Stimulated activated CD4-positive, alpha-beta T cell treated with anti-CD3 and anti-CD28 coated beads, Interleukin-15, amount 100 ng/mL, for 1 hour (primary cell): ENCODE measurements at places on chromosomes 6 and 20.
A peak's percentile ranks its signal among the peaks of the same experiment; 100 is the strongest.

GRCh38 chr6:144364782-144365181 is 79.6 kb downstream of the UTRN start:
- no peak for DNase-seq

- no peak for DNase-seq
Measured at GRCh38 chr6:10951675-10952282, 64.9 kb downstream of the SYCP2L start.

GRCh38 chr20:50868509-50869495 is 62.4 kb downstream of the ADNP start:
- DNase-seq: no peak

- DNase-seq: no peak
Measured at GRCh38 chr6:158718461-158719046, 68.7 kb downstream of the SYTL3 start.

DNA sequence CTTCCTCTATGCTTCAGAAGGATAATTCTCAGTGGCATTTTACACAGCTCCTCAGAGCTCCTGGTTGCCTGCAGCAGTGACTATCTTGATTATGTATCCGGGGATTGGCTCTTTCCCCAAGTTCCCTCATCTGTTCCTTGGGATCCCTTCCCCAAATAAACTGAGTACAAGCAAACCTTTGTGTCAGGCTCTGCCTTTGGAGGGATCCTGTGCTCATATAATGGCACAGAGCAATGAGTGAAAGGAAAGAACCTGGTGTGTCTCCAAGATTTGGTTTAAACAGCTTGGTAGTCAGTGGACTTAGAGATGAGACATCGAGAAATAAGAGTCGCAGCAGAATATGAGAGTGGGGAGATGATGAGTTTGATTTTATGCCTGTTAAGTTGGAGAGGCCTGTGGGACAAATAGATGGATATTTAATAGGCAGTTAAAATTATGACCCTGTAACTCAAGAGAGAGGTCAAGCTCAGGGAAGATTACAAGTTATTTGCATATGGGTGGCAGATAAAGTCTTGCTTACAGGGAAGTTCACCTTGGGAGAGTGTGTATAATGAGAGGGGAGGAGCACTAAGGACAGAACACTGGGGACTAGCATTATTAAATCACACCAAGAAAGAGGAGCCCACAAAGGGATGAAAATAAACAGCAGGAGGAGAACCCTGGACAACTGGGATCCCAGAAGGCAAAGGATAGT is 44.1 kb upstream of the GCLC start:
- DNase-seq: no peak

- DNase-seq: no peak
Measured at GRCh38 chr6:63049216-63049615, 162.1 kb upstream of the FKBP1C start.

GRCh38 chr20:17873410-17874270 is 95.0 kb downstream of the SNX5 start:
- no peak for DNase-seq

DNA sequence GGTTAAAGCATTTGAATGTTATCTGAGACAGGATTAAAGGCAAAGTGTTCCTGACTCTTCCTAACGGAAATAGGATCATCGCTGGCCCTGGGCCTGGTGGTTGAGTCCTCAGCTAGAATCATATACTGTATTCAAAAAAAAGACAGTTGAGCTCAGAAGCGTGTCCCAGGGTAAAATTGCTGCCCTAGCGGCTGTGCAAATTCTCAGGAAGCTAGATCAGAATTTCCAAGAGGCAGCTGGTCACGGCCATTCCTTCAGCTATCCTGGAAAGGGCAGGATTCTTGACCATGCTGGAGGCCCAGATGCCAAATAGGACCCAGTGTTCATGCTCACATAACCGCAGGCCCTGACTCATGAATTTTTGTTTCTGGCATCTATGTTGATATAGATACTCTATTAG is 67.4 kb downstream of the STMND1 start:
- no peak for DNase-seq

- no peak for DNase-seq
Measured at GRCh38 chr6:127952831-127953230, 52.0 kb upstream of the THEMIS start.

DNA sequence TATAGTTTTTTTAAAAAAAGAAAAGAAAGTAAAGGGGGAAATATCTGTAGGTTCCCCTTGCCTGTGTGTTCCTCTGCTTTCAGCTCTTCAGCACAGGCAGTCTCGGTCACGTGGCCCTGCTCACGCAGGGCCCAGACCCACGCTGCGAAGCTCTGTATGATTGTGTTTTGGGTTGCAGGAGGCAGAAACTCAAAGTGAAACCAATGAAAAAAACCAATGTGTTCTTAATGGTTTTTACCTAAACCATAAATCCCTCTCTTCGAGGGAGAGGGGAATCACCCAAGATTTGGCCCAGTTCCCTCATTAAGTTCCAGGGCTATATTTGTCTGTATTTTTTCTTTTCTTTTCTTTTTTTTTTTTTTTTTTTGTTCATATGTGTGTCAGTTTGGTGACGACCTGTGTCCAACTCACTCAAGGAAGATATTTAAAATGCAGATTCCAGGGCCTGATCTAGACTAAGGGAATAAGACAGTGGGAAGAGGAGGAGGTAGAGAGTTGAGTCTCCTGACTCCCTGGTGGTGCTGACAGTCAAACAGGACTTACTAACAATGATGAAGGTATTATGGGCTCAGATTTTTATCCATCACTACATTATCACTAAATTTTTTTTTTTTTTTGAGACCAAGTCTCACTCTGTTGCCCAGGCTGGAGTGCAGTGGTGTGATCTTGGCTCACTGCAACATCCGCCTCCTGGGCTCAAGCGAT is 33.8 kb upstream of the RREB1 start:
- peak; percentile 54 for DNase-seq

GRCh38 chr20:40197691-40198090 is 491.3 kb downstream of the MAFB start:
- DNase-seq: no peak

GRCh38 chr6:158013904-158014504 is 32.3 kb downstream of the SYNJ2 start:
- DNase-seq: no peak

DNA sequence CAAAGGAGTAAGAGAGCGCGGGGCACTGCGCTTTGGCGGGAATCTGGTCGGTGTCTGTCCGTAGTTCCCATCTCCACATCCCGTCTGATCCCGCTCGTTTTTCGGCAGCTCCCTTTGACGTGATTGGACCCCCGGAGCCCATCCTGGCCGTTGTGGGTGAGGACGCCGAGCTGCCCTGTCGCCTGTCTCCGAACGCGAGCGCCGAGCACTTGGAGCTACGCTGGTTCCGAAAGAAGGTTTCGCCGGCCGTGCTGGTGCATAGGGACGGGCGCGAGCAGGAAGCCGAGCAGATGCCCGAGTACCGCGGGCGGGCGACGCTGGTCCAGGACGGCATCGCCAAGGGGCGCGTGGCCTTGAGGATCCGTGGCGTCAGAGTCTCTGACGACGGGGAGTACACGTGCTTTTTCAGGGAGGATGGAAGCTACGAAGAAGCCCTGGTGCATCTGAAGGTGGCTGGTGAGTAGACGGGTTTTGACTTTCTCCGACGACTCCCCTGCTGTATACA is 1.4 kb downstream of the BTN1A1 start:
- peak; percentile 3 for DNase-seq

- DNase-seq: no peak
Measured at GRCh38 chr6:163437466-163437865, 22.9 kb downstream of the QKI start.

DNA sequence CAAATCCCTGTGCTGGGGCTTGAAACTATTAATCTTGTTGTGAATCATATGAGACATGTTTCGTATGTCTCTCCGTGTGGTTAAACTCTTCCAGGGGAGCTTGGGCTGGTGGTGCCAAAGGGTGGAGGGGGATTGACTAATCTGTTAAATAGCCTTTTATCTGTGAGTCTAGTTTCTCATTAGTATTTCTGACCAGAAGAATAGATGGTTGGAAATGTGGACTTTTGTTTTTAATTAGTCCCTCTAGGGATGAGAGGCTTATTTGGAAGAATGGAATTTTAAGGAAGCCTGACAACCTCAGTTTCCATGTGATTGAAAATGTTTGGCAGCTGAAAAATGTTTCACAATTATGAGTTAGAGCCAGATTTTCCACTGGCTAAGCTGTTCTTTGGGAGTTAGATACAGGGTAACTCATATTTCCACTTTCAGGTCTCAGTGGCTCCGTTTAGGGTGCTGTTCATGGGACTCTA is 117.3 kb downstream of the BCKDHB start:
- no peak for DNase-seq

DNA sequence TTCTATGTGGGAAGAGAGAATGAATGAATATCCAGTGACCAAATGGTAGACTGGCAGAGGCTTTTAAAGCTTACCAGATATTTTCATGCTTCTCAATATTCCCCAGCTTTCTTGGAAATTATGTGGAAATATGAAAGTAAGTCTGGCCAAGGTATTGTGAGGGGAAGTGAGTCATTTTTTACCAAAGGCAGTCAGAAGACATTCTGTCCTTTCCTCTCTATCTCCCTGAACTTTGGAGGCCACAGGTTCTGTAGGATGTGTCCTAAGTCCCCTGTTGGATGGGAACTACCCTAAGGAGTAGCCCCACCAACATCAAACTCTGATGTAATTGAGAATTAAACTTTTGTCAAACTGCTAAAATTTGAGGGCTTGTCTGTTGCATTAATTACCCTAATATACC is 593.8 kb upstream of the NRSN1 start:
- DNase-seq: no peak

GRCh38 chr6:153001767-153002612 is 519 bp downstream of the MTRF1L start:
- no peak for DNase-seq

- DNase-seq: no peak
Measured at GRCh38 chr6:129845696-129846095, 15.4 kb downstream of the TMEM244 start.

- no peak for DNase-seq
Measured at GRCh38 chr20:48040491-48040890, 255.2 kb upstream of the SULF2 start.

GRCh38 chr20:36744764-36745191 is 1.1 kb downstream of the NDRG3 start:
- DNase-seq: no peak

GRCh38 chr6:82954356-82954755 is 111.3 kb downstream of the UBE3D start:
- DNase-seq: no peak

DNA sequence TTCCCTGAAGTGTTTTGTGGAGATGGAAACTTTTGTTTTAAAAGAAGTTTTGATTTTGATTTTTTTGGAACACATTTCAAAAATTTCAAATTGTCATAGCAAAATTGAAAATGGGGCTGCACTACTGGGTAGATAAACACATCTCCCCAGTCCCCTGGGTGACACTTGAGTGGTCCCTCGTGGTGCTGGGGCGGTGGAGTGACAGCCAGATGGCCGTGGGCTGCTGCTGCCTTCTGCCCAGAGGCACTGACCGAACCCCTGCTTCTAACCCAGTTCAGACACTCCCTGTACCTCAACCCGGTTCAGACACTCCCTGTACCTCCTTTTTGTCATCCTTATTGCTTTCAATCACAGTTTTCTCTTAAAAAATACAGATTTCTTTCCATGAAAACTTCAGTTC is 69.9 kb upstream of the SYNJ2 start:
- DNase-seq: no peak

DNA sequence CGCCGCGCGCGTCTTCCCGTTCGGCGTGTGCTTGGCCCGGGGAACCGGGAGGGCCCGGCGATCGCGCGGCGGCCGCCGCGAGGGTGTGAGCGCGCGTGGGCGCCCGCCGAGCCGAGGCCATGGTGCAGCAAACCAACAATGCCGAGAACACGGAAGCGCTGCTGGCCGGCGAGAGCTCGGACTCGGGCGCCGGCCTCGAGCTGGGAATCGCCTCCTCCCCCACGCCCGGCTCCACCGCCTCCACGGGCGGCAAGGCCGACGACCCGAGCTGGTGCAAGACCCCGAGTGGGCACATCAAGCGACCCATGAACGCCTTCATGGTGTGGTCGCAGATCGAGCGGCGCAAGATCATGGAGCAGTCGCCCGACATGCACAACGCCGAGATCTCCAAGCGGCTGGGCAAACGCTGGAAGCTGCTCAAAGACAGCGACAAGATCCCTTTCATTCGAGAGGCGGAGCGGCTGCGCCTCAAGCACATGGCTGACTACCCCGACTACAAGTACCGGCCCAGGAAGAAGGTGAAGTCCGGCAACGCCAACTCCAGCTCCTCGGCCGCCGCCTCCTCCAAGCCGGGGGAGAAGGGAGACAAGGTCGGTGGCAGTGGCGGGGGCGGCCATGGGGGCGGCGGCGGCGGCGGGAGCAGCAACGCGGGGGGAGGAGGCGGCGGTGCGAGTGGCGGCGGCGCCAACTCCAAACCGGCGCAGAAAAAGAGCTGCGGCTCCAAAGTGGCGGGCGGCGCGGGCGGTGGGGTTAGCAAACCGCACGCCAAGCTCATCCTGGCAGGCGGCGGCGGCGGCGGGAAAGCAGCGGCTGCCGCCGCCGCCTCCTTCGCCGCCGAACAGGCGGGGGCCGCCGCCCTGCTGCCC is 1.1 kb downstream of the SOX4 start:
- no peak for DNase-seq

GRCh38 chr6:130697995-130698535 is 129.1 kb upstream of the SMLR1 start:
- peak; percentile 31 for DNase-seq

GRCh38 chr6:129592516-129593232 is 117.3 kb downstream of the ARHGAP18 start:
- DNase-seq: no peak

- DNase-seq: no peak
Measured at GRCh38 chr20:17171746-17172280, 55.0 kb upstream of the PCSK2 start.

DNA sequence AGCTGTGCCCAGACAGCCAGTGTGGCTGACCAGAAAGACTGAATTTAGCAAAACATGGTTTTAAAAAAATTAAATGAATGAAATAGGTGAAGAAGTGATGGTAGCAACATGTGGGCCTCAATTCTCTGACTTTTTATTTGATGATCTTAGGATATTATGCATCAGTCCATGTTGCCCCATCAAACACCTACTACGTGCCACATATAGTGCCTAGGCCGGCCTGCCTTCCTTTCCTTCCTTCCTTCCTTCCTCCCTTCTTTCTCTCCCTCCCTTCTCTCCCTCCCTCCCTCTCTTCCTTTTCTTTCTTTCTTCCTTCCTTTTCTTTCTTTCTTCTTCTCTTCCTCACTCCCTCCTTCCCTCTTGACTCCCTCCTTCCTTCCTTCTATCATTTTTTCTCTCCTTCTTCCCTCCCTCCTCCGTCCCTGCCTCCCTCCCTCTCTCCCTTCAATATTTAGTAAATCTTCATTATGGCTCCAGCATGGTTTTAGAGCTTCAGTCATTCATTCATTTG is 209.8 kb downstream of the TSHZ2 start:
- no peak for DNase-seq

- no peak for DNase-seq
Measured at GRCh38 chr20:63561624-63562396, 7.9 kb downstream of the FNDC11 start.

DNA sequence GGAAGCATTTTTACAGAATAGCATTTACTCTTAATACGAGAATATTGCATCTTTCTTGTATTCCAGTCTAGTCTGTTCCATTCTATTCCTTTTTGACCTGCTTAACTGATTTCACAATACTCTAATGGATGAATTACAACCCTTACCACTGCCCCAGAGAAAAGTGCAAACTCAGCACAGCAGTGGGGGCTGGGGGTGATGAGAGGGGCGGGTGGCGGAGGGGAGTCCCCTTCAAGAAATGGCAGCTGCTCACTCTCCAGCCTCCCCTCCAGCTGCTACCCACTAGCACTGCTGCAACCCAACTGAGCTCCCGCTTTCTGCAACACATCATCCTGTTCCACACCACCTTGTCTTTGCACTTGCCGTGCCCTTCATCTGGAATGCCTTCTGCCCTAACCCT is 30.1 kb downstream of the PIM1 start:
- DNase-seq: no peak

GRCh38 chr6:90534337-90535025 is 52.4 kb downstream of the MAP3K7 start:
- DNase-seq: no peak

GRCh38 chr6:43286980-43287716 is 10.9 kb upstream of the SLC22A7 start:
- no peak for DNase-seq
